ENCODE measurements at places on chromosomes 1 and 21.

DNA sequence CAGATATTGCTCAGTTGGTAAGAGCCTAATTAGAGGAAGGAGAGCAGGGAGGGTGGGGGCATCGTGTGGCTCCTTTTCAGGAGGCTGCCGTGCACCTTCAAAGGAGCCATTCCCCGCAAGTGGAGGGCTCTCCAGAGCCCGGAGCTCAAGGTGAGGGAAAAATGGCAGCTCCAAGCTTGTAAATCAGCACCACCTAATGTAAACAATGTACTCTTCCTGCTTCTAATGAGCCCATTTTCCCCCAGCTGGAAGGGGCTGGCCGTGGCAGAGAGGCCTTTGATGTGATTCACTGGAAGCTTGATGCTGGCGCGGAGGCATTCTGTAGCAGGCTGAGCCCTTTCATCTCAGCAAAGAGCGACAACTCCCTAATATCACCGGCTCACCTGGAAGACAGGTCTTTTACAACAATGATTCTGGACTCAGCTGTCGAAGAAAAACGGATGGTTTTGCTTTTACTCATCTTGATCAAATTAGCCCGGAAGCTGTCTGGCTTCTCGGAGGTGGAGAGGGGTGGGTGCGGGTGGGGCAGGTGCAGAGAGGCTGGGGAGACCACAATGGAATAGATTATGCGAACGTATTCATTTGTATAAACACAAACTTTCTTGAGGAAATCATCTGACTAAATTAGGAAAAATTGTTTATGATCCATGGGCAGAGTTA is 112.5 kb downstream of the RRAGC start:
- DNase-seq = no peak

DNA sequence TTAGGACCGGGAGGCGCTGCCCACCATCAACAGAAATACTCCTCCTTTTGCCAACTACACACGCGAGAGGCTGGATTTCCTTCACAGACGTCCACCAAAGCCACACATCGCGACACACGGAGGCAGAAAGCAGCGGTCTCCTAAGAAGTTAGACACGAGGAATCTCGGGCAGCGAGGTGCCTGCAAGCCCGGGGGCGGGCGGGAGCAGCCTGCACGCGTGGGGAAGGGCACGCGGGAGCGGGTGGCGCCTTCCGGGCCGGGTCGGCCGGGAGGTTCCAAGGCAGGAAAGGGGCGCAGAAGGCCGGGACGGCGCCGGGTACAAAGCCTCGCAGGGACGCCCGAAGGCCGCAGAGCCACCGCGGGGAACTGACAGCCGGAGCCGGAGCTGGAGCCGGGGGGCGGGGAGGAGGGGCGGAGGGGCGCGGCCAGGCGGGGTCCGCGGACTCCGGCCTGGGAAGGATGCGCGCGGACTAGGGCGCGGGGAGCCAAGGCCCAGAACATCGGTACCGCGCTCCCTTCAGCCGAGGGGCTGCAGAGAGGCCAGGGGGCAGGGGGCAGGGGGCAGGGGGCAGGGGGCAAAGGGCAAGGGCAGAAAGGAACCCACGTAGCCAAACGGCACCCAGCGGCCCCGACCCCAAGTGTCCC is 722 bp downstream of the NPHP4 start:
- DNase-seq = peak; percentile 25

GRCh38 chr1:156963621-156964020 is 43.2 kb downstream of the LRRC71 start:
- no peak for DNase-seq

DNA sequence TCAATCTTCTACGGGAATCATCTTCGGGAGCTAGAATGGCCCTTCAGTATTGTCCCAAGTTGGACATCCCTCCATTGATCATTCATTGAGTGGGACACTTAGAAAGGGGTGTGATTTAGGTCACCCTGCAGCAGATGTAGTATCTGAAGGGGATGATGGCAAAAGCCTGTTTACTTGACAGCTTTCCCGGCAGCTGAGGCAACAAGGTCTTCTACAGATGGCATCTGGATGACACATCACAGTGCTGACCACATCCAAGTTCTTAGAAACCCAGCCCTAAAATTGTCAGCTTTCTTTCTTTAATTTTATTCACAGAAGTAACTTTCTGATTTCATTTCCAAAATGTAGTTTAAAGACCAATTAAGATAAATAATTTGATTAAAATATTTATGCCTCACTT is 150.3 kb downstream of the AMY1C start:
- DNase-seq = no peak

DNA sequence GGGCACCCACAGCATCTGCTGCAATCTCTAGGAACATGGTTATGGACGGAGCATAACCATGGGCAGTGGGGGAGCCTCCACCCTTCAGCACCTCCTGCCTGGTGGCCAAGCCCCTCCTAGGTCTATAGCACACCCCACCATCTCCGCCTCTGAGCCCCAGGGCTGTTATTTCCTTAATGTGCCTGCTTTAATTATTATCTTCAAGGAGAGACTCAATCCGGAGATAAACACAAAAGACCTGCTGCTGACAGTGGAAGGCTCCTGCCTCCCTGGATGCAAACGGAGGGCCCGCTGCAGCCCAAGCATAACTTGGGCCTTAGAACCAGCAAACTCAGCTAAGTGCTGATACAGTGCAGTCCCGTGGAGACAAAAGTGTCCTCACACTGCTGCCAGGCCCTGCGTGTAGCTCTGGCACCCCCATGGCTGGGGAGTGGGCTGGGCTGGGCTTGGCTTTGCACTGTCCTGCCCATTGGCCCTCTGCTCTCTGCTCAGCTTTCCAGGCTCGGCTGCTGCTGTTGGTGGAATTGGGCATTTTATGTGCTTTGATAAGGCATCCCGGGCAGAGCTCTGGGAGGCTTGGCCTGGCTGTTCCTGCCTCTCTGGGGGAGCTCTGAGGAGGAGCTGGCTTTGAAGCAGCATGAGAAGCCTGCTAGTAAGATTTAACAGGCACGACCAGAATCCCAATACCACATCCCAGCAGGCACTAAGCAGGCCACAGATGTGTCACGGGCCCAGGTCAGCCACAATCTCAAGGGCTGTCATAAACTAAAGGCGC is 620.2 kb downstream of the PTPRU start:
- DNase-seq = no peak

GRCh38 chr1:230681599-230681998 is 32.3 kb downstream of the AGT start:
- no peak for DNase-seq

GRCh38 chr1:162380061-162380846 is 1.3 kb upstream of the C1orf226 start:
- no peak for DNase-seq

- no peak for DNase-seq
These were observed 8.9 kb downstream of the OVAAL start for GRCh38 chr1:180567654-180568053.

- no peak for DNase-seq
These were observed 1531.1 kb downstream of the MRPL39 start for GRCh38 chr21:24076179-24076578.

DNA sequence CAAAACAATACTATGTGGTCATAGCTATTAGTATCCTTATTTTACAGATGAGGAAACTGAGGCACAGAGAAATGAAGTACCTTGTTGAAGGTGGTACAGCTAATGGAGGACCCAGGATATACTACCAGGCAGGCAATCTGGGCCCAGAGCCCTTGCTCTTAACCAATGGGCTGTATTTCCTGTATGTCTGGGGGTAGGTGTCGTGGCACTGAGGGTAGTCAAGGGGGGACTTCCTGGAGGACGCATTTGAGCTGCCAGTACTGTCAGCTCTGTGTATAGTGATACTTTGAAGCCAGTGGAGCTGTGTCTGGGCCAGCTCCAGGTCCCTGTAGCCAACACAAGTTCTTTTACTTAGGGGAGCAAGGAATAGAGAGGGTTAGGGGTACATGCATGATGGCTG is 34.9 kb downstream of the FAM151A start:
- no peak for DNase-seq

DNA sequence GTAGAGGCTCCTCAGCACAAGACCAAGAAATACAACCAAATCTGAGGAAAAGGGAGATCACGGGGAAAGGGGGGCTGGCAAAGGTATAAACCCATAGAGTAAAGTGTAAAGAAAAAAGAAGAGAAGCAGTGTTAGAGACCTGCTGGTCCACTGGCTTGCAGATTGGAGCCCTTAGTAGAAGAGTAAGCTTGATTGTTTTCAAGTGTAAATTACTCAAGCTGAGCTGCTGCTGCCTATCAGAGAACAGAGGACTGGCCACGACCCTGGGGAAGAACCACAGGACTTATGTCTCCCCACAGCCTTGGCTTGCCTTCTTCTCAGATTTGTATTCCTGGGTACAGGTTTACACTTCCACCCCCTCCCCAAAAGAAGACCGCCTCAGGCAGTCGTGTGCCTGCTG is 294.2 kb downstream of the LMX1A start:
- no peak for DNase-seq

DNA sequence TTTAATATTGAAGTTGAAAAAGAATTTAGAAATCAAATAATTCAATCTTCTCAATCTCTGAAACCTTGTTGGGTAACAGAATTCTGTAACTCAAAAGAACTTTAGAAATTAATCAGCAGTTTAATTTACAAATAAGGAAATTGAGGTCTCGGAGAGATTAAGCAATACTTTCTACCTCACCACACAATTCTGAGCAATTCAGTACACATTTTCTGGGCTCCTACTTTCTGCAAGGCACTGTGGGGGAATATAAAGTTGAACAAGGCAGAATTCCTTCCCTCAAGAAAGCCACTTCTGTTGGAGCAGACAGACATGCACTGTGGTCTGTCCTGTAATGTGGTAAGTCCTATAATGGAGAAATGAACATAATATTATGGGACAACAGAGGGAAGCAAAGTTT is 47.7 kb downstream of the MEF2D start:
- DNase-seq = no peak

DNA sequence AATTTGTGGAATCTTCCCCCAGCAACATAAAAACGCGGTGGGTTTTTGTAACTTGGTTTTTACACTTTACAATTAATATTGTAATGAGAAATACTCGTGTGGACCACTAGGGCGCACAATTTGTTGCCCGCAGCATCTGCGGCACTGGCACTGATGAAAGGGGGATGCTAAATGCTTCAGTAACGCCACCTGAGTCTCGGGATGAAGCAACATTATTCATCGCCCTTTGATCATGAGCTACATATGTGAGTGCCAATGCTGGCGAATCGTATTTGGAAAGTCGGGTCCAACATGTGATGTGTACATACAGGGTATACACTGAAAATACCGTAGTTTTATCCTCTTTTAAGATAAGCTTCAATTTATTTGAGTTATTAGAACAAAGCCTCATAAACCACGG is 34.2 kb upstream of the COX20 start:
- peak; percentile 48 for DNase-seq

DNA sequence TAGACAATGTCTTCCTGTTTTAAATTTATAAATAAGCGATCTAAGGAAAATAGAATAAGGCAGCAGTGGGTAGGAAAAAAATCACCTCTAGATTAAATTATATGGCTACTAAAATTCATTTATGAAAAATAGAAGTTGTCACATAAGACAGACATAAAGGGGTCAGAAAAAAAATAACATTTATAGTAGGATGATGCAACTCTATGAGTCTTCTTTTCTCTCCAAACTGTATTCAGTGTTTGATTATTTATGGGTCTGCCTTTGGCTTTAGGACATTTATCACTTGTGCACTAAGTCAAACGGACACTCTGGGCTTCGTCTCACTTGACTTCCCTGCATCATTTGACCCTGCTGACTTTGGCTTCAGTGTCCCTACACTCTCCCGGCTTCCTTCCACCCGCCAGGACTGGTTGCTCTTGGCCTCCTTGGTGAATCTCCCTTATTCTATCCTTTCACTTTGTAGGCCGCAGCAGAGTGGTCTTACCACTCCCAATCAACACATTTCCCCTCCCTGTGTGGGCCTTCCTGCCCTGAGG is 47.0 kb upstream of the DESI2 start:
- DNase-seq = no peak

GRCh38 chr1:119727991-119728390 is 16.3 kb downstream of the PHGDH start:
- DNase-seq = no peak

- DNase-seq = no peak
These were observed 35.7 kb downstream of the PTGFR start for GRCh38 chr1:78526496-78526895.

DNA sequence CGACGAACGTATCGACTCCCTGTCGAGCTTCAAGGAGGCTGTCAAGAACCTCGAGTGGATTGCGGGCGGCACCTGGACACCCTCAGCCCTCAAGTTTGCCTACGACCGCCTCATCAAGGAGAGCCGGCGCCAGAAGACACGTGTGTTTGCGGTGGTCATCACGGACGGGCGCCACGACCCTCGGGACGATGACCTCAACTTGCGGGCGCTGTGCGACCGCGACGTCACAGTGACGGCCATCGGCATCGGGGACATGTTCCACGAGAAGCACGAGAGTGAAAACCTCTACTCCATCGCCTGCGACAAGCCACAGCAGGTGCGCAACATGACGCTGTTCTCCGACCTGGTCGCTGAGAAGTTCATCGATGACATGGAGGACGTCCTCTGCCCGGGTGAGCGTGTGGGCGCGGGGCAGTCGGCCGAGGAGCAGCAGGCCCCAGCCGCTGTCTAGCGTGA is 28.0 kb downstream of the COL6A2 start:
- DNase-seq = no peak

- DNase-seq = no peak
These were observed 49.6 kb downstream of the TARBP1 start for GRCh38 chr1:234429434-234429806.

DNA sequence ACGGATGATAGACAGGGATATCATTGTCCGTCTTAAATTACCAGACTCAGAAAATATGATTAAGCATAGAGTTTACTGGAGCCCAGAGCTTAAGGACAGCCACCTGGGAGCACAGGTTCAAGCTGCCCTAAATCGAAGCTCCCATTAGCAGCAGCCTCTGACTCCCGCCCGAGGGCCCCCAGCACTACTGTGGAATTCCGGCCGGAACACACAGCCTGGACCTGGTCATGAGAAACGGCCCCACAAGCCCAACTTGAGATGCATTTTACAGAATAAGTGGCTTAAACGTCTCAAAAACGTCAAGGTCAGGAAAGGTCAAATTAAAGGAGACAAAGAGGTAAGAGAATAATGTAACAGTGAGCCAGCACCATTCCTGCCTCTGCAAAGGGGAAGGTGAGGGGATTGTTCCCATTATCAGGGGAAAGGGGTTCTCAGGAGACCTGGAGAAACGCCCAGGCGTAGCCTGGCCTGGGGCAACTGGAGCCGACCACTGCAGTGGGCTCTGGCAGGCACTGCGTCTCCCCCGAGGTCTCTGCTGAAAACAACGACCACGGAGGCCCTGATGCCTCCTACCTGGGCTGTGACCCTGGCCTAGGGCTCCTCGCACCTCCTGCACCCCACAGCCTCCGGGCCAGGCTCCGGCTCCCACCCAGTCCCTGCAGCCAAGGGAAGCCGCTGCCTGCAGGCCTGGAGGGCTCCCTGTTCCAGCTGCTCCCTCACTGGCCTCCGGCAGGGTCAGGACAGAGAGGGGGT is 11.5 kb upstream of the COL6A1 start:
- no peak for DNase-seq

GRCh38 chr1:183604815-183605214 is 14.6 kb upstream of the NCF2 start:
- no peak for DNase-seq

DNA sequence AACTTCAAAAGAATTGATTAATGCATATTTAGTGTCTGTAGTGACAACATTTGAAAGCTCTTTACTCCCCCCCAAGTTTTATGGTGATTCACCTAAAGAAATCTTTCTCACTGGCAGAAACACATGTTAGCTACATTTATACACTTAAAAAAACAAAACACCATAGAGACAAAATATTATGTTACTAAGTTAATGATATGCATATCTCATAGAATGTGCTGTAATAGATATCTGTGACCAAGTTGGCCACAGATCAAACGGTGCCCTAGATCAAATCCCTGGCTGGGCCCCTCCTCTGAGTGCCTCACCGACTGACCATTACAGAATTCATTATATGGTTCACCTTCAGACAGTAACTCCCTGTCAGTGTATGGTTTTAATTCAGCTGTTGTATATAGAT is 322.1 kb upstream of the LYPLAL1 start:
- no peak for DNase-seq
